Fibroblast of skin of scalp (primary cell): ENCODE measurements at places on chromosomes 7 and 10.

GRCh38 chr7:128945668-128946366, 8.1 kb downstream of the IRF5 start:
- DNase-seq, result no peak

DNA sequence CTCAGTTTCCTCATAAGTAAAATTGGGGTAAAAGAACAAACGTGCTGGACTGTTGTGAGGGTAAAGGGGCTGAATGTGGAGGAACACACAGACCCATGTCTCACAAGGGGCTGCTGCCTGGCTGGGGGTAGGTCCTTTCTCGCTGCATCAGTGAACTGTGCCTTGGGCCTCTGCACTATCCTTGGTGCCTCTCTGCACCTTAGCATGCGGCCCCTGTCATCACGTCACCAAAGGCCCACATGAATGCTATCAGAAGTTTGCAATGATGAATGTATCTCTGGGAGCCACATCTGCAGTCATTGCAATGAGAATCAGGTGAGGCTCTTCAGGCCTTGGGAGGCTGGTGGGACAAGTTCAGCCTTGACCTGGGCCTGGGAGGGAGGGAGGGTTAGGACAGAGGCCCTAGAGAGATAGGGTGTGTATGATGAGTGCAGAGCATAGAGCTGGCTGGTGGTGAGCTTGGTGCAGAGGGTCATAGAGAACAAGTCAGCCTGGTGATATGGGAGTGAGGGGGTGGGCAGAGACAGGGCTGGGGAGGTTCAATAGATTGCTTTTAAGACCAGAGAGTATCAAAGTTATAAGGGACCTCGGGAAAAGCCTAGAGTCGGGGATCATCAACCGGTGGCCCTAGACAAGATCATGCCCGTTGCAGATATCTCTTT, 308.4 kb downstream of the RPS24 start:
- no peak for DNase-seq

- no peak for DNase-seq
These were observed 56.5 kb upstream of the DNAJB6 start for GRCh38 chr7:157280216-157280841.

DNA sequence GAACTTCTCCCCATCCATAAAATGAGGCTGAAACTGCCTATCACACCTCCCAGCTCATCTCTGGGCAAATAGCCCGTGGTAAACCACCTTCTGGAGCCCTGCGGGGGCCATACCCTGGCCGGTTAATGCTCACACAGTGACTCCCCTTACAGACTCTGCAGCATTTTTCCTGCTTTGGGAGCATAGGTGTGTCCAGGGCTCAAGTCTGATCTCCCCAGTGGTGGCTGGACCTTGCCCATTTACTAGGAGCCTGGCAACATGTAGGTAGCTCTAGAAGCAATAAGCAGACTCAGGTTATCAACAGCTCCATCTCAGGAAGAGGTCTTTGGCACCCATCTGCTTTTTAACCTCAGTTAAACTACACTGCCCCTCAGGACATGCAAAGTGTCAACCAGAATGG, 5.5 kb upstream of the CDHR1 start:
- DNase-seq, result no peak

DNA sequence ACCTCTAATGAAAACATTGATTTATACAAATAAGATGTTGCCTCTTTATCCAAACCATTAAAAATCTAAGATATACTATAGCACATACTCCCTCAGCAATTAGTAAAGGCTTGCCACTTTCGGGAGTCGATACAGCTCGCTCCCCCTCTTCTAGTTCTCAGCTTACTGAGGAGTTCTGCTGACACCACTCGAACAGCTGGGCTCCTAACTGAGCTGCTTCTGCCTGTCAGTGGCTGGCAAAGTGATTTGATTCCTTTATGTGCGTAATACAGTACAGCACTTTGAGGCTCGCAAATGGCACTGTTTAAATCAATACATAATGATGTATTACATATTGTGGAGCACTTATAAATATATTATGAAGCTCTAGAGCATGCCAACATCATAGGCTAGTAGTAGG, 241.8 kb downstream of the CREB5 start:
- no peak for DNase-seq
